Skeletal muscle cell (primary cell): ENCODE measurements at places on chromosomes 16 and 17.

DNA sequence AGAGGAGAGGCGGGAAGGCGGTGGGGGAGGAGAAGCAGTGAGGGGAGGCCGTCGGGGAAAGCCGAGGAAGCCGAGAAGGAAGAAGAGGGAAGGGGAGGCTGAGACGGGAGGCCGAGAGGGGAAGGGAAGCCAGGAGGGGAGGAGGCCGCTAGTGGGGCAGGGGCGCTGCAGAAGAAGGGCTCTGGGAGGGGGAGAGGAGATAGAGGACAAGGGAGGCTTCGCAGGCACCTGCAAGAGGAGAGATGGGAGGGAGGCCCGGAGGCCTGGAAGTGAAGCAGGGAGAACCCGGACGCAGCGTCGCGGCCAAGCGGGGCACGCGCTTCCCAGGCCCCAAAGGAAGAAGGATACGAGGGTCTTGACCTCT is 2.3 kb downstream of the C17orf58 start:
- no peak for DNase-seq

DNA sequence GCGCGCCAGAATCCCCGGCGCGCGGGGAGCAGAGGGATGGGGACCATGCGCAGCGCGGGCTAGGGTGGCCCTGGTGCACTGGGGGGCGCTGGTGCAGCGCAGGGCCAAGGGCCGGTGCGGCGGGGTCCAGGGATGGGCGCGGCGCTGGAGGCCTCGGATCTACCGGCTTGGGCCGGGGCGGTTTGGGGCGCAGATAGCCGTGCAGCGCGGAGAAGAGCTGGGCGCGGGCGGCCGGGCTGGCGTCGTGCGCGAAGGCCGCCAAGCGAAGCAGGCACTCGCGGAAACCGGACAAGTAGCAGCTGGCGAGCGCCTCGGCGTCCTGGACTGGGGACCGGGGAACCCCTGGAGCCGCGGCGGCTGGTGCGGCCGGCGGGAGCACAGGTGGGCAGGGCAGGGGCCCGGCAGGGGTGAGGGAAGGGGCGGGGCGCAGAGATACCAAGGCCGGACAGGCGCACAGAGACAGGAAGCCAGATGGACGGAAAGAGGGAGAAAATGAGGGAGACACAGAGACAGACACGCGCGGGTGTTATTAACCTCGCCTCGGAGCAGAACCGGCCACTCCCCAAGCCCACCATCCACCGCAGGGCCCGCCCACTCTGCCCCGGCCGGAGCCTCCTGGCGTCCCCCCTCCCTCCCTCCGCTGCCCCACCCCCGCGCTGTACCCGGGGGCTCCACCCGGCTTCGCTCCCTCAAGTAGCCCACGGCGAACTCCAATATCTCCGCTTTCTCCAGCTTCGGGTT is 2.1 kb downstream of the HES7 start:
- no peak for DNase-seq

- no peak for DNase-seq
Measured at GRCh38 chr17:2789700-2790099, 6.5 kb upstream of the RAP1GAP2 start.

DNA sequence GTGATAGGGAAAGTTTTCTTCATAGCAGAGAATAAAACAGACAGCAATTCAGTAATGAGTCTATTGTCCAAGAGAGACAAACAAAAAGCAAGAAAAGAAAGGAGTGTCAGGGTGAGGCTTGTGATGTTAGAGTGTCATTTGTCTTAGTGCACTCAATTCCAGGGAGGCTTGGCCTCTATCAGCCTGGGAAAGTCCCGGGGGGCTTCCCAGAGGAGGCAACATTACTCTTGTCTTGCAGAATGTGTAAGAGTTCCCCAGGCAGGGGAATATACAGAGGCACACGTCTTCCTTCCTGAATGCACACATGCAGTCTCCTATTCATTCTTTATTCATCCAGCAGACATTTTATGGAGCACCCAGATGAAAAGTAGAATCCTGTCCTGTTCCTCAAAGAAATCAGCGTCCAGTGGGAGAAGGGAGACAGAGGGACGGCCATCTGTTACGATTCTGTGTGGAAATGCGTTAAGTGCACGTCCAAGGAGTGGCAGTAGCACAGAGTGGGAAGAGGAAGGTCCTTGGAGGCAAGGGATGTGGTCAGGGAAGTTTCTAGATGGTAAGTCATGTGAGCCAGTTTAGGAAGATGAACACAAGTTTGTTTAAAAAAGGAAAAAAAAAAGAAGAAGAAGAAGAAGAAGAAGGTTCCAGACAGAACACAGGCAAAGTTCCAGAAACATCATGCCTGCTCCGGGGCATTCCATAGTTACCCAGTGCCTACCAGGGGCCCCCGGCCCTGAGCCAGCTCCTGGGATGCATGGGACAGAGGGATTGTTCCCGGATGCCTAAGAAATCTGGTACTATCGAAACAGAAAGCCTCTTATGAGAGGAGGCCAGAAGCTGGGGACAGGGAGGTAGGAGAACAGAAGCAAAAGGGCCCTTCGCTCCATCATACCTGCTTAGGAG is 21.1 kb downstream of the CACNG4 start:
- DNase-seq: no peak

- no peak for DNase-seq
Measured at GRCh38 chr17:45426561-45426960, 6.1 kb downstream of the ARHGAP27 start.

DNA sequence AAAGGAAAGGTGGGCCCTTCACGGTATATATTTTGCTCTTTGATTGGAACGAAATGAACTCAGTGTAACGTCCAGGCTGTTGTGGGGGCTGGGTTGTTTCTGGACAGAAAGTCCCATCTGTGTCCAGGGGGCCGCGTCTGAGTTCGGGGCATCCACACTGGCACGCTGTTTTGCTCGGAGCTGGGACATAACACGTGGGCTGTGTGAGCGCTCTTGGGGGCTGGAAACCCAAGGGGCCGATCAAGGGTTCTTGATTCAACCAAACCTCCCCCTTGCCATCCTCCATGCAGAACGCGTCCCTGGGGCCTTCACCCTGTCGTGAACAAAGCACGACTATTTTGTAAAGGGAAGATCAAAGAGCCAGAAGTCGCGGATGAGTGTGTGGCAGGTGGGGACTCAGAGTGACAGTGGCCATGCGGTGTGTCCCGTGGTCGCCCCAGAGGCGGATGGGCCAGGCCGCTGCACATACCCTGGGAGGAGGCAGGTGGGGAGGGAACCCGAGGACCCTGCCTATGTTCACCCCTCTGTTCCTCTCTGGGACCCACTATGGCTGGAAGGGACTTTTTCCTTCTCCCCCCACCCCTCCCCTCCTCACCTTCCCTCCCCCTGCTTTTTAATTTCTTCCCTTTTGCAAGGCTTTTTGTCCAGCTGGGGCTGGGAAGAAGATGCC is 387.2 kb downstream of the SEC14L1 start:
- DNase-seq: no peak

GRCh38 chr16:58026139-58026704 is 668 bp downstream of the MMP15 start:
- no peak for DNase-seq

GRCh38 chr16:58640949-58641348 is 11.3 kb upstream of the CNOT1 start:
- no peak for DNase-seq

- DNase-seq: no peak
Measured at GRCh38 chr17:27268394-27269085, 25.4 kb upstream of the WSB1 start.

GRCh38 chr17:3389791-3390190 is 3.7 kb upstream of the OR3A2 start:
- no peak for DNase-seq

DNA sequence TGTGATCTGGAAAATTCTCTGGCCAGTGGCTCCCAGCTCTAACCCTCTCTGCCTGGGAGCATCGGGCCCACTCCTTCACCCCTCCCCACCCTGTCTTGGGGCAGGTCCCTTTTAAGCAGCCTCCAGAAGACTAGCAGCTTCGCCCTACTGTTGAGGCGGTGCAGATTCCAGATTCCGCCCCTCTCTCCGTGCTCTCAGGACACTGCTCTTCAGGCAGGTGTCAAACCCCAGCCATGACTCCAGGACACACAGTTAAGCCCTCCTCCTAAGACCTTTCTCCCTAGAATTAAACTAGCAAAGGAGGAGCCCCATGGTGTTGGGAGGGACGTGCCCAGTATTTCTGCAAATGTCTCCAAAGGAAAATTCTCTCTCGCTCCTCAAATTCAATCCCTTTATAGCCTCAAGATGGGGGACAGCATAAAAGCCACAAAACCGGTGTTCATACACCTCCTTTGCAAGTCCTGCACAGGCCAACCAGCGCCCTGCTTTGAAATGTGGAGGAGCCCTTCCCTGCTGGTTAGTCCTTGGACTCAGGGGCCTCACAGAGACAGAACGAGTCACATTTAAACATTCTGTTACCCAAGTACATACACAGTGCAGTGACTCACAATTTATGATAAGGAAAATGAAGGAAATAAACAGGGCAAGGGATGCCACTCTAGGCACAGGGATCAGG is 7.2 kb downstream of the LPO start:
- DNase-seq: no peak

DNA sequence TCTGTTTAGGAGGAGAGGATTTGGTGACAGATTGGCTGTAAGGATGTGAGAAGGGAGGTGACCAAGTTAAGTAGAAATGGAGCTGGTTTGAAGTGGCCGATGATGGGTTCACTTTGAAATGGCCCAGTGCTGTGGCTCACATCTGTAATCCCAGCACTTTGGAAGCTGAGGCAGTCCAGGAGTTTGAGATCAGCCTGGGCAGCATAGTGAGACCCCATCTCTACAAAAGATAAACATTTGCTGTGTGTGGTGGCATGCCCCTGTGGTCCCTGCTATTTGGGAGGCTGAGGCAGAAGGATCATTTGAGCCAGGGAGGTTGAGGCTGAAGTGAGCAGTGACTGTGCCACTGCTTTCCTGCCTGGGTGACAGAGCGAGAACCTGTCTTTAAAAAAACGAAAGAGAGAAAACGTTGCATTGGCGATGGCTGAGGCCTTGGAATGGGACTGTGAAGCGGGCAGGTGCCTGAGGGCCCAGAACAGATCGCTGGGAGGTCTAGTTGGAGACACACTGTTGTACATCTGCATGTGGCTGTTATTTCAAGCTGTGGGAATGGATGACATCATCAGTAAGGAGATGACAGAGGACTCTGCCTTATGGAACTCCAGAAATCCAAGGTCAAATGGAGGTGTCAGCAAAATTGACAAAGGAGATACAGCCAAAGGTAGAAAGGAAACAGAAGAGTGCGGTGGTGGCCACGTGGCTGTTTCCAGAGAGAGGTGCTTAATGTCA is 5.5 kb downstream of the COG1 start:
- no peak for DNase-seq
